ENCODE measurements at places on chromosomes 2 and 18.

DNA sequence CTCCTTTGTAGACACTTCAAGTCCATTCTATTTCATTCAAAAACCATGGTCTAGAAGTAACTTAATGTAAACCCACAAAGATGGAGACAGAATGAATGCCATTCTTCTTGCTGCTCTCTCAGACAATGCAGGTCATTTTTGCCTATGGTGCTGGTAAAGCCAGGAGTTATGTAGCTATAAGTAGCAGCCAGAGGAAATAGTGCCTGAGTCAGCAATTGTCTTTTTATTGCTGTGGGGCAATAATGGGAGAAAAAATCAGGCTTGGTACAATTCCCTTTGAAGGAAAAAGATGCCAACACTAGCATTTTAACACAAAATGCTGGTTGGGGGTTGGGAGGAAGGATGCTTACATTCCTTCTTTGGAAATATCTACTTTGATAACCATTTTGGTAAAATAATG, 43.5 kb downstream of the SCN1A start:
- no peak for DNase-seq

DNA sequence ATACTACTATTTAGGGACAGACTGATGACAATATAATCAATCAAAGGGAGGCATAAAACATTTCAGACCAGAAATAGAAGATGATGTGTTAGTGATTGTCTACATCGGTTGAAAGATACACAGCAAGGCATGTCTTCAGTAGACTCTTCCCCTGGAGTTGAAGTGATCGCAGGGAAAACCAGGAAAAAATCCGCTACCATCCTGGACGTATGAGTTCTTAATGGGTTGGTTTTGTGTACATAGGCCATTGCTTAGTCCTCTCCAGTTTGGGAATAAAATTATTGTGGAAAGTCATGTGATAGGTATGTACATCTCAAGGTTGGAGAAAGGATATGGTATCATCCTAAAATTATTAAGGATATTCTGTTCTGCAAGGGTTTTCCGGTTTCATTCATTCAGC, 4.3 kb downstream of the APCDD1 start:
- no peak for DNase-seq

- DNase-seq, result no peak
These were observed 324.6 kb upstream of the NRP2 start for GRCh38 chr2:205357732-205358131.

DNA sequence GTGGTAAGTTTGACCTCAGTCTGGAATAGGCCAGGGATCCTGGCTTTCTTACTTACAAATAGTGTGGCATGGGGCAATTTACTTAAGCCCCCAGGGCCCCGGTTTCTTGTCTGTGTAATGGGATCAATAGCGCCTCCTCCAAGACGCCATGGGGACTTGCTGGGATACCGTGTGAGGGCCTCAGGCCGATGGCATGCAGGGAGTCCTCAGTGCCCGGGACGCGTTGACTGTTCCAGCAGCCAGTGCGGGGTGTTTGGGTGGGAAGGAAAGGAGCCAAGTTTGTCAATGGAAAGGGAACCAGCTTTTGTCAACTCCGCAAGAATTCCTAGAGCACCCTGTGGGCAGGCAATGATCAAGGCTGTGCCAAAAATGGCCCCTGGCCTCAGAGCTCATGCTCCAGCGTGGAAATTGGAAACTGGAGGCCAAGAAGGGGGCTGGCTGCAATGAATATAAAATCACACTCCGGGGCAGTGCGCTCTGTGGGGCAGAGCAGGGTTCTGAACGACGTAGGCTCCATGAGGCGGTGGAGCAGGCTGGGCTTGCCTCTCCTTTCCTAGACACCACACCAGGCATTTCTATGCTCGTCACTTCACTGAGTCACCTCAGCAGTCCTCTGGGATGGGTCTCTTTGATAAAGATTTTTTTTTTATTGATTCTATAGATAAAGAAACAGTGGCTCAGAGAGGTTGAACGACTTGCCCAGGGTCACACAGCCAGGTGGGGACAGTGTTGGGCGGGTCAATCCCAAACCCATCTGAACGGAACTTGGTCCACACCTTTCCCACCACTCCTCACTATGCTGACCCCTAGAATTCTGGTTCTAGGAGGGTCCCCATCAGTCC, 56.7 kb upstream of the ASAP2 start:
- no peak for DNase-seq

DNA sequence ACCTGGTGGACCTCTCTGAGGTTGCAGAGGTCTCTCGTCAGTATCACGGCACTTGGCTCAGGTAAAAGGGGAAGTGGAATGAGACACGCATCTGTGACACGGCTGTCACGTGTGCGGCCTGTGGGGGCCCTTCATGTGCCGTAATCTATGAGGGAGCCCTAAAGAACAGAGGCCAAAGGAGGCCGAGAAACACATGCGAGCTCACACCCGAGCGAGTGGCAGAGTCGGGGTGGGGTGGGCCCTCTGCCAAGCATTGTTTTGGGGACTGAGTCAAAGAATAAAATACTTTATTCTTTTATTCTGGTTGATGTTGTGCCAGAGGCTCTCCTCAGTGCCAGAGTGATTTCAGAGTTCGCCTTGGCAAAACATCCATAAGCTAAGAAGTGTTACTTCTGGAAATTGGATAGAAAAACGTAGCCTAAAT, 43.3 kb downstream of the PLB1 start:
- DNase-seq, result no peak

- no peak for DNase-seq
These were observed 142.2 kb downstream of the PKP4 start for GRCh38 chr2:158598862-158599517.

DNA sequence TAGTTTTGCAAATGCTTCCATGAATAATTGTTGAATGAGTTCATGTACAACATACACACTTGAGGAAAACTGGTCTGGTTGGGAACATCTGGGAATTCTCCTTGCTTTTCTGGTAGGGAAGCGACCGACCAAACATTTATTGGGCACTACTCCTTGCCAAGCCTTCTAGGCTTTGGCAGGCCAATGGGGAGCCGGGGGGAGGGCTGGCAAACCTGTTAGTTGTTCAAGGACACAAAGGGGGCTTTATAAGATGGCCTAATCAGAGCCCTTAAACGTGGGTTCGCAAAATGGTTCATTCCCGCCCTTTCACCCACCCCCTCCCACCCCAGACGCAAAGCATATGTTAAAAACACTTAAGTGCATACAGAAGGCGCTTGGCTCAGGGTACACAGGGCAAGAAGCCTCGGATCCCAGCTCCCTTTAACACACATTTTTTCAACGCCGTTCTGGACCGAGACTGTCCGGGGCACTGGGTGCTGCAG, 844 bp upstream of the VSNL1 start:
- no peak for DNase-seq

- DNase-seq, result no peak
These were observed 33.8 kb upstream of the DNMT3A start for GRCh38 chr2:25375371-25375988.

DNA sequence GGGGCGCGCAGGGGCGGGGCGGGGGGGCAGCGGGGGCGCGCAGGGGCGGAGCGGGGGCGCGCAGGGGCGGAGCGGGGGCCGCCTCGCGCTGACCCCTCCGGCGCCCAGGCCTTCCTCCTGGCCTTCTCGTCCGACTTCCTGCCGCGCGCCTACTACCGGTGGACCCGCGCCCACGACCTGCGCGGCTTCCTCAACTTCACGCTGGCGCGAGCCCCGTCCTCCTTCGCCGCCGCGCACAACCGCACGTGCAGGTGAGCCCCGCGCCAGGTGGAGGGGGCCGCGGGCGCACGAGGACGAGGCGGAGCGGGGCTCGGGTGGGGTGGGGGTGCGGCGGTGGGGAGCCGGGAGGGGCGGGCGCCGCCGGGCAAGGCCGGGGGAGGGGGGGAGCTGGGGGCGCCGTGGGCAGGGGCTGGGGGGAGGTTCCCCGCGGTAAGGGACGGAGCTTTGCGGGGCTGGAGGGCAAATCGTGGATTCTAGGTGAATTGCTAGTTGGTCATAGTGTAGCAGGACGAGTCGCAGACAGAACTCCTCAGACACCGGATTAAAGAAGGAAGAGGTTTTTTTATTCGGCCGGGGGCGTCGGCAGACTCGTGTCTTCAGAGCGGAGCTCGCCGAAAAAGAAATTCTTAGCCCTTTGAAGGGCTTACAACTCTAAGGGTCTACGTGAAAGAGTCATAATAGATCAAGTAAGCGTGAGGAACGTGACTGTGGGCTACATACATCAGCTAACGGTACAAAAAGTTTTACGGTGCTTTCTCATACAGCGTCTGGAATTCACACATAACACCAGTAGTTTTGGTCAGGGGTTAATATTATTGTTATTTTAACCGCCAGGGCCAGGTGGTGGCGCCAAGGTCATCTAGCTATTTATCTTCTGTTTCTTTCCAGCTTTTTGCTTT, 29.9 kb downstream of the ANO7 start:
- DNase-seq, result no peak

DNA sequence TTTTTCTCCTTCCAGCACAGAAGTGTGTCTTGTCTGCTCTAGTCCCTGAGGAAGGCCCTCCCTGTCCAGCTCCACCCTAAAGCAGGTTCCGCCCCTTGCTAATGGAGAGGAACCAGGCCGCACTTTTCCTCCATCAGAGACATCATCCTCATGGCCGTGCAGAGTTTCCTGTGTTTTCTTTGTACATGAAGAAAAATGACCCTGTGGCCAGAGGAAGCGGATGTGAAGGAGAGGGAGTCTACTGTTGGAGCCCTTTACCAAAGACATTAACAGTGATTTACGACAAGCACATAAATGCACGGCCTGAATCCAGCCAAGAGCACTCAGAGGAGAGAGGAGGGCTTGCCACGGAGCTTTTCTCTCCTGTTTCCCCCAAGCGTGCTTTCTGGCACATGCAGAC, 109.5 kb downstream of the RNF144A start:
- no peak for DNase-seq

DNA sequence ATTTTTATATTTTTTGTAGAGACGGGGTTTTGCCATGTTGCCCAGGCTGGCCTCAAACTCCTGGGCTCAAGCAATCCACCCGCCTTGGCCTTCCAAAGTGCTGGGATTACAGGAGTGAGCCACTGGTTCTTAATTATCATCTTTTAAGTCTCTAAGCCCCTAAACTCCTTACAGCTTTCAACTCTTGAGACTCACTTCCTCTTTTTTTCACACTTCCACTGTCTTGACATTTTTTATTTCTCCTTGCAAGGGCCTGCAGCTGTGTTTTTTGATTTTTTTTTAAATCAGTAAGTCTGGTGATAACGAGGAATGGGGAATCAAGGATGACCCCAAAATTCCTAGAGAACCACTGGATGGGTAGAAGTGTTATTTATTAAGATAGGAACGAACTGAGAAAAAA, 8.6 kb upstream of the ABCB11 start:
- no peak for DNase-seq

- no peak for DNase-seq
These were observed 46.8 kb downstream of the RPIA start for GRCh38 chr2:88738271-88738670.

GRCh38 chr2:195646424-195646823, 10.6 kb upstream of the SLC39A10 start:
- DNase-seq, result no peak

GRCh38 chr2:101986376-101986775, 5.4 kb upstream of the IL1R2 start:
- no peak for DNase-seq

GRCh38 chr2:54574860-54575247, 118.7 kb downstream of the SPTBN1 start:
- no peak for DNase-seq

DNA sequence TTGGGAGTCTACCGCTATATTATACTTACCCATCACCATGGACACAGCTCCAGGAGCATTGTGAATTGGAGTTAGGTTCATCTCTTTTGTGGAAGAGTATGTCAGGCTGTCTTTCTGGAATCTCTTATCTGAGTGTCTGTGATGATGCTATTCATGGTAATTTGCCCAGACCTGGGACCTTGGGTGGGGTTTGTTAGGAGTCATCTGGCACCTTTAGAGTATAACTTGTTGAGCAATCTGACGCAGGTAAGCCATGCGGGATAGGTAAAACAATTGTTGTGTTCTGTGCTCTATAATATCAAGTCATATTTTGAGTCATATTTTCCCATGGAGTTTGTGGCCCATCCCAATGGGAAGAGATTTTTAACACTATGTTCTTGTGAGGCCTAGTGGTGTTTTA, 49.7 kb upstream of the MAPRE2 start:
- no peak for DNase-seq

DNA sequence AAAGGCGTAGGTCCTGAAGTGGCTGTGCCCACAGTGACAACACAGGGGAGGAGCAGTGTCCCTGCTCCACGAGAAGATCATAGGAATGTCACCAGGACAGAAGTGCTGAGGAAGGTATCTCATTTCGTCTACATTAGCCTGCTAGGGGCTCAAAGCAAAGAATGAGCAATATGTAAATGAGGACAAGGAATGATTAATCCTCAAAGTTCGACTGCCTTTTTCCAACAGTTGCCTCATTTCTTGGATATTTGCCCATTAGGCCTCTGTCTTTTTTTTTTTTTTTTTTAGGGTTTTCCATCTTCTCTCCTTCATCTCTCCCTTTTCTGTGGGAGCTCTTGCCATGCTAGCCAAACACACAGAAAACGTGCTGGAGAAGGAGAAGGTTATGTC, 105.2 kb upstream of the ARHGAP28 start:
- DNase-seq, result no peak

- no peak for DNase-seq
These were observed 142.7 kb upstream of the DOK6 start for GRCh38 chr18:69257861-69258458.

DNA sequence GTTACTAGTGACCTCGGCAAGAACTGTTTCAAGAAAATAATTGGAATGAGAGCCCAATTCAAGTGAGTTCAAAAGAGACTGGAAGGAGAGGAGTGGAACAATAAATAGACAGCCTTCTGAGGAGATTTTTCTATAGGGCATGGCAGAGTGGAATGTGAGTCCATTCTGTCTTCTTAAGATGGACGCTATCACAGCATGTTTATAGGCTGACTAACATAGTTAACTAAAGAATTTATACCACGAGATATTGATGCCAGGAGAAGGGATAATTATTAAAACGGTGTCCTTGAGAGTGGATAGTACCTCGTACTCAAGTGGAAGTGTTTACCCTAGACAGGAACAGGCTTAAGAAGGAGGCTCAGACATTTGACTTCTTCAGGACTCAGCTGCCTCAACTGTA, 143.5 kb upstream of the RBBP8 start:
- DNase-seq, result no peak

- DNase-seq, result no peak
These were observed 86.3 kb downstream of the PMS1 start for GRCh38 chr2:189870381-189871085.

DNA sequence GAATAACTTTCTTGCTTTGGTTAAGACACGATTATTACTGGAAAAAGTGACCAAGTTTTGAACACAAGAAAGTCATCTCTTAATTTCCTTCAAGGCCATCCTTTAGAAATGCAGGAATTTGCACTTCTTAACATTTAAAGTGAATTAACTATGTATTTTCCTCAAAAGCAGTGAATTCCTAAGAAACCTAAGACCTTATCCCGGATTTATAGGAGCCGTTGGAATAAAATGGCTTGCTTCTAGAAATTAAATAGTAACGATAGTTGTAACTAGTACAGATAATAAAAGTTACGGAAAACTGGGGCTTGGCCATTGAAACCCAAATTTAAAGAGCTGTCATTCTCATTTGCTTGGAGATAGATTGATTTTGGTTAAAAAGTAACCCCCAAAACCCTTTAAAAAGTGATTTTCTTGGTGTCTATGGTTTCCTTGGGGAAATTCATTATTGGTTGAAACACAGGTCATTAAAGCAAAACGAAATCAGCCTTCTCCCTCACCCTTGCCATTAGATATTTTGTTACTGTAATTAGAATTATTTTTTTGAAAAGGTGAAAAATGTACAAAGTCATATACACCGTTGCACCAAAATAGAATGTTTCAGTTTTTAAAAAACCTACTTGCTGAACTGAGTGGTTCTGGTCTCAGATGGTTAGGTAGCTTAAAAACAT, 2.0 kb downstream of the SKOR2 start:
- no peak for DNase-seq

All from stimulated activated CD4-positive, alpha-beta T cell treated with anti-CD3 and anti-CD28 coated beads, Interleukin-4, amount 100 ng/mL, for 48 hours (primary cell).